LoVo (cell line): ENCODE measurements at places on chromosomes 4 and X.

GRCh38 chr4:88964450-88964849 is 92.5 kb downstream of the FAM13A start:
- DNase-seq = peak; percentile 56

DNA sequence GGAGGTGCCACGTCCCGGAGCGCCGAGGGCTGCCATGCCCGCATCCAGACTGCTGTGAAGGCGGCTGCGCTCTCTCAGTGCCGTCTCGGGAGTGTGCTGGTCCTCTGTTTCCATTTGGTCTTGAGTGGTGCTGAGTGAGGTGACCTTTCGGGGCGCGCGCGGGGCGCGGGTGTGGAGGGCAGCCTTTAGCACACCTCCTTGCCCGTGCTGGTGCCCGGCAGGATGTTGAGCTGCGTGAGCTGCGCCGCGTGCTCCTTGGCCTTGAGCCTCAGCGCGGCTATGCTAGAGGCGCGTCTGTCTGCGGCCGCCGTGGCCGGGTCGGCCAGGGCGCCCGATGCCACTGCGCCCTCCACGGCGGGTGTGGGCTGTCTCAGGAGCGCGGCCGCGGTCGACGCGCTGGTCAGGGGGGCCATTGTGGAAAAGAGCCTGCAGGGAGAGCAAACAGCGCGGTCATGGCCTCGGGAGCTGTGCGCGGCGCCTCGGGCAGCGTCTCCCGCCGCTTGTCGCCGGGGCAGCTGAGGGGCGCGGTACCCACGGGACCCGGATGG is 11.2 kb downstream of the ARX start:
- no peak for DNase-seq

DNA sequence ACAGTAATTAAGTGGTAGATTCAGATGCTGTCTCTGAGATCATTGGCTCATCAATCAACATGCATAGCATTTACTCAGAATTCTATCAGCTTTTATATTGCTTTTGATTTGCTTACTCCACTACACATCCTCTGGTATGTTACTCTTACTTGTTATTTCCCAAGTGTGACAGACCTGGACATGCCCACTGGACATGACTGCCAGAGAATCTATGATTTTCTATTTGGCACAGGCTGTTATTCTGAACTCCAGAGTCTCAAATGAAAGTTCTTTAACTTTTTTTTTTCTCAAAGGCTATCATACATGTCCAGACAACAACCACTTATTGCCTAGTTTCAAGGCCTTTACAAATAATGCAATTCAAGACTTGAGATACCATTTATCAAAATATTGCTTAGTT is 116.1 kb upstream of the ARHGAP24 start:
- no peak for DNase-seq

DNA sequence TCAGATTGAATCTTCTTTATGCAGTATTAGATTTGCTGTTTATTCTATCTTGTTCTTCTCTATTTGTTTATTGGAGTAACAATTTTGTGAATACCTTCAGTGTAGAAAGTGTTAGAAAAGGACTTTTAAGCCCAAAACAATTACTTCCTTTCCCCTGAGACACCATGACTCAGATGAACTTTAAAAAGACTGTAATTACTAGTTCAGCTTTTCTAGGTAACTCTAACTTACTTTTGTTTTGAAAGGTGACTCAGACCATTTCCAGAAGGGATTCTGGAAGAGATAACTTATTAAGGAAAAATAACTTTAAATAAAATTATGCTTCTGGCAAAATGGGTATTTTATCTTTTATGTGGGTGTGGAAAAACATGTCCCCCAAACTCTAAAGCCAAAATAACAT is 561.5 kb upstream of the PCDH10 start:
- DNase-seq = no peak

DNA sequence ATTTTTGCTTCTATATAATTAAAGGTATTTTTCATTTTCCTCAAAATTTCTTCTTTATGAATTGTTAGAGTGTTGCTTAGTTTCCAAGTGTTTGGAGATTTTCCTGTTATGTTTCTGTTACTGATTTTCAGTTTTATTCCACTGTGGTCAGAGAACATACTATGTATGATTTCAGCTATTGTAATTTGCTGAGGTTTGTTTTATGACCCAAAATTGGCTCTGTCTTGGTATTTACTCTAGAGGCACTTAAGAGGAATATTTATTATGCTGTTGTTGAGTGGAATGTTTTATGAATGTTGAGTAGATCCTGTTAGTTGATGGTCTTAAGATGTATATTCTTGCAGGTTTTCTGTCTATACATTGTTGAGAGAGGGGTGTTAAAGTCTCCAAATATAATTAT is 263.5 kb downstream of the PABPC4L start:
- no peak for DNase-seq

- no peak for DNase-seq
These were observed 863 bp upstream of the XPNPEP2 start for GRCh38 chrX:129737916-129738315.

- DNase-seq = no peak
These were observed 55.3 kb upstream of the CXorf51B start for GRCh38 chrX:146754268-146754667.

GRCh38 chr4:143559757-143560147 is 46.2 kb downstream of the SMARCA5 start:
- no peak for DNase-seq

DNA sequence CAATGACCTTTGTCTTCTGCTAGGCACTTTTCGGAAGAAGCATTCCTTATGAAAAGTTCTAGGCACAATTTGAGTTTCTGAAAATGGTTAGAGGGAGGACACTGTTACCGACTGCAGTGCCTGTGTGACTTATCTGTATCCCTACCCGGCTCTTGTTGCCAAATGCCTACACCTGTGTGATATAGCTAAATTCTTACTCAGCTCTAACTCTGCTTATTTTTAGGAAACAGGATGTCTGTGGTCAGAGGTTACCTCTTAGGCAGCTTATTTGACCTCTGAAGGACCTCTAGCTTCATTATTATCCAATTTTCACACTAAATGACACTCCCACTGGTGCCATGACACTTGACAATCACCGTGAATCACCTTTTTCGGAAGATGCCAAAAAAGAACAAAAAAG is 561.1 kb upstream of the SMIM31 start:
- DNase-seq = no peak

GRCh38 chr4:147958489-147959065 is 226.7 kb downstream of the ARHGAP10 start:
- no peak for DNase-seq

- no peak for DNase-seq
These were observed 126.1 kb downstream of the ARHGEF9 start for GRCh38 chrX:63658920-63659319.

DNA sequence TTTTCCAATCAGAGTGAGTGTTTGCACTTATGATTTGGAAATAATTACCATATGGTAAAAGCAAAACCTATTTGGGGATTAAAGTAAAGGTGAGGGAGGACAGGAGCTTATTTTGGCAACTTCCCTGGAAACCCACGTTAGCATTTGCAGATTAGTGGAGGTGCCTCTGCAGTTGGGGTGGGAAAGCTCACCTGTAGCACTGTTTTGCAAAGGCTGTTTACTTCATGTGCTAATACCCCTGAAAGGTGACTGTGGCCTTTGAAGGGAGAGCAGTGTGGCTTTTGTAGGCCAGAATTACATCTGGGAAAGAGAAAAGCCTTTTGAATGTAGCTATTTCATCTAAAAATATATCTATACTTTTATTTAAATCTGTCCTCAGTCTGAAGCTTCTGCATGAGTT is 9.4 kb downstream of the SUPT20HL1 start:
- DNase-seq = no peak

GRCh38 chr4:127995776-127996175 is 30.6 kb downstream of the ABHD18 start:
- no peak for DNase-seq

- peak; percentile 82 for DNase-seq
These were observed at the start of gene PIR for GRCh38 chrX:15493118-15493962. TSS of gene PIR (minus strand) at chrX:15493333. CDS start at chrX:15491257, 2,076 bp downstream.

DNA sequence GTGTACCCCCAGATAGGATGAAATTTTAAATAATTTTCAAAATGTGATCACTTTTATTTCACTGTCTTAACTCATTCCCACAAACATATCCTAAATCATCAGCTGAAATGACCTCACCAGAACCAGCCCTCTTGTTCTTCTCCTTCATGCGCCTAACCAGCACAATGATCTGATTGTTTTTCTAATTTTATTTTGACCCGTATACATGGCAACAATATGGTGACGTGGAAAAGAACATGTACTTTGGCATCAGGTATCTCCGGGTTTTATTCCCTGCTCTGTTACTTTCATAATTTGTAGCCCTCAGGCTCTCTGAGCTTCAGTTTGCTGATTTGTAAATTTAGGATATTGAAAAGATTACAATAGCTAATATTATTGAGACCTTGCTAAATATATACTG is 562.4 kb upstream of the ZFP42 start:
- no peak for DNase-seq

DNA sequence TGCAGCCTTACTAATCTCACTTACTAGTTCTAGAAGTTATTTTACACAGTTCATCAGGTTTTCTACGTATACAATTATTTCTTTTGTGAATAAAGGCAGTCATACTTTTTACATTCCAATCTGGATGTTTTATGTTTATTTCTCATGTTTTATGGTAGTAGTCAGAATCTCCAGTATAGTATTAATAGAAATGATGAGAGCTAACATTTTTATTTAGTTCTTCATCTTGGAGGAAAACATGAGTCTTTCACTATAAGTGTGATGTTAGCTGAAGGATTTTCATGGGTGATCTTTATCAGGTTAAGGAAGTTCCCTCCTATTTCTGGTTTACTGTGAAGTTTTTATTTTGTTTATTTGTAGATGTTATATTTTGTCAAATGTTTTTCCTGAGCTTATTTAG is 256.1 kb upstream of the GIMD1 start:
- no peak for DNase-seq

DNA sequence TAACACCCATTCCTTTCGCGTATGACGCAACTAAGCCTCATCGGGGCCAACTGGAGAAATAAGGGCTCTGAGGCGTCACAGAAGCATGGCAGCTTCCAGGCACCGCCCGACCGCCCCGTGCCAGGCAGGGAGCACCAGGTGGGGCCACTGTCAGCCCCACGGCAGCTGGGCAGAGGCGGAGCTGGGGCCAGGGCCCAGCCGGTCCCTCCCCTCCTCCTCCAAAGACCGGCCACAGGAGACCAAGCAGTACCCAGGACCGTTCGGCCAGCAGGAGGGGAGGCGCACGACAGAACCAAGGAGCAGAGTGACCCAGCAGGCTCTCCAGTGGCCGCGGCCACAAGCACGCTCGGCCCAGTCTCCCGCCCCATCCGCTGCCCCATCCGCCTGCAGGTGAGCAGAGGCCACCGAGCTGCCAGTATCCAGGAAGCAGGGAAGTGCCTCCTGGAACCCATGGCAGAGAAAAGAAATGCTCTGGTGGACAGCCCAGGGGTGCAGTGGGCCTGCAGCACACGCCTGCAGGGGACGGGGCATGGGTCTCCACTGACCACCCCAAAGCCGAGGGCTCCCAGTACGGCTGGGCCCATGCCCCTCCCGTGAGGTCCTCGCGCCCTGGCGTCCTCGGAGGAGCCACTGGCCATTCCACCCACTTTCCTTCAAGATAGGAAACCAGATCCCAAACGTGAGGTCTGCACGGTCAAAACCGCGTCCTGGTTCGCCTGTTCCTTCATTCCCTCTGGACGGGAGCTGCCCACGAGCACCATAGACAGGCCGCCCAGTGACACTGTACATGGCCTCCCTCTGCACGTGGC is 9.6 kb downstream of the CTBP1 start:
- no peak for DNase-seq

DNA sequence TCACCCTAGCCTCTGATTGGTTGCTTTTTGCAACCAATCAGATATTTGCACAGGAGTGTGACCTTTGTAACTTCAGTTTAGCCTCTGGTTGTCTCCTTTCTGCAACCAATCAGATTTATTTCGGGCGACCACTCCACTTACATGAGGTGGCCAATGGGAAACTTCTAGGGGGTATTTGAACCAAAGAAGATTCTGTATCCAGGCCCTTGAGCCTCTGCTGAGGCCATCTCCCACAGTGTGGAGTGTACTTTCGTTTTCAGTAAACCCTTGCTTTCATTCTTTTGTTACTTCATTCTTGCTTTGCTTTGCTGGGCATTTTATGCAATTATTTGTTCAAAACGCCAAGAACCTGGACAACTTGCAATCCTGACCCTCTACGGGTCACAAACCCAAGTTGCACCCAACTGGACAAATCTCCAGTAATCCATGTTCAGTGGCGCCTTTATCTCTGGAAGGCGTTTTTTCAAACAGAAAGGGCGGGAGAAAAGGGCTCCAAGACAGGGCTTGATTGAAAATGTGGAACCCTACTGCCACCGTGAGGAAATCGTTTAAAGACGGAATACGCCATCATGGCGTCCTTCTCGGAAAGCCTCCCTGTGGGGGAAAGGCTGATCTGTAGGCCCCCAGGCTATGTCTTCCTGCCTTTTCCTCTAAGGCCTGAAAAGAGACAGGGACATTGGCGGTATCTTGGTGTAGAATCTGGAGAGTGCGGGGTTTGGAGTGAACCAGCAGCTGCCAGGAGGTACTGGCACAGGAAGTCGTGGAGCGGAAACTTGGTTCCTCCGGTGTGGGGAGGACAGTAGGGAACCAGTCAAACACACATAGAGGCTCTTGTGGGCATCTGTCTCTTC is 184.6 kb downstream of the OR13H1 start:
- DNase-seq = no peak

- no peak for DNase-seq
These were observed 964.8 kb upstream of the SLIT2 start for GRCh38 chr4:19286924-19287323.

GRCh38 chrX:140022482-140022881 is 57.2 kb upstream of the CXorf66 start:
- DNase-seq = no peak

GRCh38 chr4:174654634-174655033 is 132.3 kb upstream of the HPGD start:
- DNase-seq = no peak

- DNase-seq = no peak
These were observed 67.4 kb downstream of the EGF start for GRCh38 chr4:109979920-109980717.

- DNase-seq = no peak
These were observed 53.1 kb upstream of the TMEM33 start for GRCh38 chr4:41881981-41882624.

DNA sequence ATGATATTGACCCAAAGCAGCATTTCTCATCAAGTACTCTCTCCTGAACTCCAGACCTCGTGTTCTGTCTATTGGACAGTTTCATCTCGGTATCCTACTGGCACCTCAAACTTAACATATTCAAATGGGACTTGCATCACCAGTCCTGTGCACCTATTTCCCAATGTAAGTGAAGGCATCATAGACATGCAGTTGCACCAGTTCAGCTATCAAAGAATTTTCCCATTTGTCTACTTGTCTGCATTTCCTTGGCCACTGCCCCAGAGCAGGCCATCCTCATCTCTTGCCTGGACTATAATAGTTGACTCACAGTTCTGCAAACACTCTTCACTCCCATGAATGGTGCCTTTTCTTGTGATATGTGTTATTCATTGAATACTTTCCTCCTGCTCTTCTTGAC is 11.3 kb upstream of the LIMCH1 start:
- DNase-seq = no peak

DNA sequence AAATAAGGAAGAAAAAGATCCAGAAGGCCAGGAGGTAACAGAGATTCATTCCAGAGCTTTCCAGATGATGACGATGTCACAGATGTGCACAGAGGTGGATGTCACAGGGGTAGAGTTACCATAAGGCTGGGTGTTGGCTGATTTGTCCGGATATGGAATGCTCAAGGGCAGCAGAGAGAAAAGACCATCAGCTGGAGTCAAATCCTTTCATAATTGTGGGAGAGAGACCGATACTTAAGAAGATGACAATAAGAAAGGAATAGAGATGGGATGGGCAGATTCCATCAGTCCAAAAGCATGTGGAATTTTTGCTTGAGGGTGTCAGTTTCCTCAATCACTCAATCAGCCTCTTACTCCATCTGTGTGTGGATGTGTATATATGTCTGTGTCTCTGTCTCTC is 150.4 kb downstream of the CENPC start:
- DNase-seq = no peak
